Fibroblast of lung (primary cell): ENCODE measurements at places on chromosomes 7 and 10. TPM values are rescaled to one million over a fixed set of nuclear protein-coding genes. Genes with fewer than 3 reads are reported as not detected.

ATOH7 gene
- total RNA-seq = under 0.01 TPM in 1 of 2 replicates, not detected in the other

IDI2 gene
- not detected in 2 replicates for total RNA-seq

UNC5B gene
- total RNA-seq = 36.0 and 60.8 TPM in 2 replicates

IGF2BP3 gene
- 1.5 and 4.3 TPM in 2 replicates for total RNA-seq

ABCB4 gene
- 0.26 and 0.66 TPM in 2 replicates for total RNA-seq

FZD8 gene
- 0.66 and 0.77 TPM in 2 replicates for total RNA-seq

XRCC2 gene
- total RNA-seq = under 0.01 and 0.66 TPM in 2 replicates

DYDC2 gene
- total RNA-seq = not detected in 2 replicates

AEBP1 gene
- 116 and 133 TPM in 2 replicates for total RNA-seq

ASB10 gene
- total RNA-seq = not detected in 2 replicates

GNAT3 gene
- total RNA-seq = not detected in 2 replicates

RBP4 gene
- total RNA-seq = not detected in 2 replicates

SORCS1 gene
- total RNA-seq = under 0.01 TPM in 1 of 2 replicates, not detected in the other

ASNS gene
- total RNA-seq = 72.7 and 116 TPM in 2 replicates

SPDYE2B gene
- total RNA-seq = not detected in 2 replicates

EBF3 gene
- total RNA-seq = under 0.01 and 0.17 TPM in 2 replicates

PILRA gene
- 0.33 TPM in 1 of 2 replicates, not detected in the other for total RNA-seq

ADCYAP1R1 gene
- total RNA-seq = not detected in 2 replicates

ACTL6B gene
- not detected in 2 replicates for total RNA-seq

TDRD1 gene
- total RNA-seq = 0.26 TPM in 1 of 2 replicates, not detected in the other

KAT6B gene
- total RNA-seq = 24.4 and 37.8 TPM in 2 replicates

SPDYE1 gene
- under 0.01 TPM in 1 of 2 replicates, not detected in the other for total RNA-seq
